ENCODE measurements at places on chromosomes 2 and 18. TPM values are rescaled to one million over a fixed set of nuclear protein-coding genes. Genes with fewer than 3 reads are reported as not detected.

The IL1RL1 gene
- not detected for polyA plus RNA-seq

The MROH2A gene
- polyA plus RNA-seq: not detected

The FRZB gene
- 2.3 TPM for polyA plus RNA-seq

The TEX44 gene
- not detected for polyA plus RNA-seq

The ACTR2 gene
- 101 TPM for polyA plus RNA-seq

The FAM237A gene
- 7.1 TPM for polyA plus RNA-seq

The IL1RL2 gene
- 1.1 TPM for polyA plus RNA-seq

The IL1R1 gene
- polyA plus RNA-seq: 0.35 TPM

The RGPD3 gene
- polyA plus RNA-seq: not detected

The SP110 gene
- polyA plus RNA-seq: 10.6 TPM

The UGT1A10 gene
- not detected for polyA plus RNA-seq

The RAPH1 gene
- 8.4 TPM for polyA plus RNA-seq

The SAG gene
- not detected for polyA plus RNA-seq

The LIMS1 gene
- polyA plus RNA-seq: 3.5 TPM

The IGFBP5 gene
- 2.0 TPM for polyA plus RNA-seq

The CPLX4 gene
- polyA plus RNA-seq: 1.4 TPM

The FIGN gene
- polyA plus RNA-seq: 11.4 TPM

The NEB gene
- 2.4 TPM for polyA plus RNA-seq

The HOXD13 gene
- polyA plus RNA-seq: not detected

The CPS1 gene
- 2.2 TPM for polyA plus RNA-seq

The CRYBA2 gene
- polyA plus RNA-seq: not detected

The TDRD15 gene
- polyA plus RNA-seq: not detected

The GAREM1 gene
- polyA plus RNA-seq: 5.6 TPM

The LCT gene
- polyA plus RNA-seq: not detected

The DAW1 gene
- not detected for polyA plus RNA-seq

The DCTN1 gene
- polyA plus RNA-seq: 282 TPM

The ARHGAP28 gene
- polyA plus RNA-seq: not detected

The SAP130 gene
- 5.7 TPM for polyA plus RNA-seq

The SLC5A6 gene
- polyA plus RNA-seq: 9.7 TPM

The GNLY gene
- not detected for polyA plus RNA-seq

The TOGARAM2 gene
- 2.6 TPM for polyA plus RNA-seq

The COL4A4 gene
- 0.67 TPM for polyA plus RNA-seq

The MYO5B gene
- polyA plus RNA-seq: 0.38 TPM
